ENCODE measurements at places on chromosomes 11 and 22.

DNA sequence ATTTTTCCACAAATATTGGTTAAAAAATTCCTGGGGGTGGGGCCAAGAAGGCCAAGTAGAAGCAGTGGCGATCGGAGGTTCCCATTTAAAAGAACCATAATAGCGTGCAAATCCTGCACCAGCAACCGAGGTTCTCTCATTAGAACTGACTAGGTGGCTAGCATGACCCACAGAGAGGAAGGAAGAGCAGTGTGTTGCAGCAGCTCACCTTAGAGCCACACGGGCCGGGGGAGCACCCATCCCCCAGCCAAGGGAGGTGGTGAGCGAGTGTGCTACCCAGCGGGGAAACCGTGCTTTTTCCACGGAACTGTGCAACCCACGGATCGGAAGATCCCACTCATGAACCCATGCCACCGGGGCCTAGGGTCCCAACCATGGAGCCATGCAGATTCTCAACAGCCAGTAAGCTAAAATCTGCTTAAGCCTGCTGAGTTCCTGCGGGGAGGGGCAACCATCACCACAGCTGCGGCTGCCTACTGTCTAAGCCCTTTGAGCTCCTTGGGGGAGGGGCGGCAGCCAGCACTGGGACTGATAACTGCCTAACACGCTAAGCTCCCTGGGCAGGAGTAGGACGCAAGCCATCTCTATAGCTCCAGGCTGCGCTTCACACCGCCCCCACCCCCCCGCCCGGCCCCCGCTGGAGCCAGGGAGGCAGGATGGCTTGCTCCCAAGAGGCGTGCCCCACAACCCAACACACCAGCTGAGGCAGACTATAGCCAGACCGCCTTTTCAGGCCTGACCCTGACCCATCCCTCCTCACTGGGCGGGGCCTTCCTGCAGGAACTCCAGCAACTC lies 21.0 kb upstream of the HTATIP2 start:
- peak; percentile 95 for DNase-seq

- DNase-seq: no peak
Observed at GRCh38 chr11:3157381-3158130, 7.6 kb downstream of the OSBPL5 start.

- DNase-seq: no peak
Observed at GRCh38 chr11:58999291-58999680, 60.0 kb downstream of the GLYATL1 start.

DNA sequence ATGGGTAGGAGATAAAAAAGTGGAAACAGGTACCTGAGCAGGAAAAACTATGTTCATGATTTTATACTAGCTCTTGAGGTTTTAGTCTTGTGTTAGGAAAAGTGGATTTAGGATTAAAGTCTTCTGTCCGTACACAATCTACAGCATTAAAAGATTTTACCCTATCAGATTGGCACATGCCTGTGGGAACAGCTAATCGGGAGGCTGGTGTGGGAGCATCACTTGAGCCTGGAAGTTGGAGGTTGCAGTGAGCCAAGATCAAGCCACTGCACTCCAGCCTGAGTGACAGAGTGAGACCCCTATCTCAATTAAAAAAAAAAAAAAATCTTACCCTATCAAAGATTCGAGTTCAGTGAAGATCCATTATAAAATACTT lies 12.2 kb upstream of the CRKL start:
- DNase-seq: no peak

DNA sequence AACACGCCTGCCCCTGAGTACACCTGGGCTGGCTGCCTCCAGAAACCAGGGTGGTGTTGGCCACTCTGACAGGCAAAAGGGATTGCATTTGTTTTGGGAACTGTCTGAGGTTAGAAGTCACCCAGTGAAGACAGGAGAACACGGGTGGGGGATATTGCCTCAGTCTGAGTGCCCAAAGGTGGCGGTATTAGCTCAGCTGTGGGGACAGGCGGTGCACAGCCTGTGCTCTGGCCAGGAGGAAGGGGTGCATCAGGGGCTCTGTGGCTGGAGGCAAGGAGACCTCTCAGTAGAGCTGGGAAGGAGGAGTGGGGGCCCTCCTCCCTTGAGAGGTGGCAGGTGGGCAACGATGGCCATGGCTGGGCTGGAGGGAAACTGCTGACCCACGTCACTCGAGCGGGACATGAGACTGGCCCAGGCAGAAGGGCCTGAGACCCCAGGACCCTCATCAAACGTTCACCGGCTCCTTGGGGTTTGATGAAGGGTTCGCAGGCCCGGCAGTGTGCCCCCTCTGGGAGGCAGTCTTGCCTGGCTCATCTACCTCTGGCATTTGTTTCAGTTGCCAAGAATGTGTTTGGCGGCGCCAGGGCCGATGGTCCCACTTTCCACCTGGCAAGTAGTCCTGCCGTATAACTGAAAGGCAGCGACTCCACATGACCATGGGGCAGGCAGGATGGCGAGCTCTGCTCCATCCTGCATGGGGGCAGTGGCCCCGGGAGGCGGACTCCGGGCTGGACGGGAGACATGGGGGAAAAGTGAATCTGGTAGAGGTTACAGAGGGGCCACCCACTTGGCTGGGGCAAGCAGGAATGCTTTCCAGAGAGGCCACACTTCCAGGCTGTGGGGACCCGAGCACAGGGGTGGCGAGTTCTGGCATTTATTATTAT lies 52.8 kb upstream of the SMIM38 start:
- peak; percentile 64 for DNase-seq

DNA sequence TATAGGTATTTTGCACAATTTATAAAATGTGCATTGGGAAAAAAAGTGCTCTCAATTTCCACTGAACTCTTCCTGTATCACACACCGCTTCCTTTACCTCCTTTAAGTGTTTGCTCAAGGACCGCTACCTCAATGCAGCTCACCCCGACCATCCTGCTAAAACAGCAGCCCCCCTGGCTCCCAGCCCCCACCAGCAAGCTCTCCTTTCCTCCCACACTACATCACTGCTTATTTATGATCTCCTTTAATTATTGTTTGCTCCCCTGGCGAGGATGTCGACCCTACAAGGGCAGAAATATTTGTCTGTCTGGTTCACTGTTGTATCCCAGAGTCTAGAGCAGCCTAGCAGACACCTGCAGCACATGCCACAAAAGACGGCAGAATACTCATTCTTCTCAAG lies 10.0 kb downstream of the SHANK2 start:
- no peak for DNase-seq

- peak; percentile 36 for DNase-seq
Observed at GRCh38 chr11:61384271-61385242, 7.8 kb upstream of the TMEM216 start.

DNA sequence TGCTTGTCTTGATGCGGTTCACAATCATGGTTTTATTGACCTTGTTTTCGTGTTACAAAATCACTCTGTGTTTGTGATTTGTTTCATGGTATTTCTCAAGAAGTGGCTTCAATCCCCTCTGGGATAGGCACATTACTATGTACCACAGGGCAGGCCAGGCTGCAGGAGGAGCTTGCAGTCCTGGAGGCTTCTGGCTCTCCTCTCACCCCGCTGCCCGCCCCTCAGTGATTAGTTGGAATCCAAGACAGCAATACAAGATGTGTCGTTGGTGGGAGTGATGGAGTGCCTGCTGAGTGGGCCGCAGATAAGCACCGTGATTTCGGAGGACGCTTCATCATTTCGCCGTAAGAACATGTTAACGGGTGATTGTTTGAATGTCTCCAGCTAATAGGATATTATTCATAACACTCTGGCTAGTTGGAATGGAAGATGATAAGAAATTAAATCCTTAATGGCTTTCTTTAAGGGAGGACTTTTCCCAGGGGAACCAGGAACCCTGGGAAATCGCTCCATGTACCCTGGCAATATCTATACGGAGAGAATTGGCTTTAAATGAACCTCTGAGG lies 384.4 kb downstream of the MIAT start:
- DNase-seq: no peak

DNA sequence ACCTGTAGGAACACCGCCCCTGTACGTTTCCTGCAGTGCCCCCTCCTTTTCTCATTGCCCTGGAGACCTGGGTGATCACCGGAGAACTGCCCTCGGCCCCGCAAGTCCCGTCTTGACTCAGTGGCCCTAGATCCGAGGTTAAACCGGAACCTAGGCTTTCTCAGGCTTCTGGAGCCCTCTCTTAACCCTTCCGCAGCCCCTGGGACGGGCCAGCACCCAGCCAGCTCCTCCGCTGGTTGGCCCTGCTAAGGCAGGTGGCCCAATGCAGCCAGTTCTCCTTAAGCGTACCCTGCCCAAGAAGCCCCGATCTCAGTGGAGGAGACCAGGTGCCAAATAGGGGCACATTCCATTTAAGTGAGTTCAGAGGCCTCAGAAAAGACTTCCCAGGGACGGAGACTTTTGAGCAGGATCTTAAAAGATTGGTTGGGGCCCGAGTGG lies 776 bp downstream of the NLRX1 start:
- DNase-seq: peak; percentile 58

DNA sequence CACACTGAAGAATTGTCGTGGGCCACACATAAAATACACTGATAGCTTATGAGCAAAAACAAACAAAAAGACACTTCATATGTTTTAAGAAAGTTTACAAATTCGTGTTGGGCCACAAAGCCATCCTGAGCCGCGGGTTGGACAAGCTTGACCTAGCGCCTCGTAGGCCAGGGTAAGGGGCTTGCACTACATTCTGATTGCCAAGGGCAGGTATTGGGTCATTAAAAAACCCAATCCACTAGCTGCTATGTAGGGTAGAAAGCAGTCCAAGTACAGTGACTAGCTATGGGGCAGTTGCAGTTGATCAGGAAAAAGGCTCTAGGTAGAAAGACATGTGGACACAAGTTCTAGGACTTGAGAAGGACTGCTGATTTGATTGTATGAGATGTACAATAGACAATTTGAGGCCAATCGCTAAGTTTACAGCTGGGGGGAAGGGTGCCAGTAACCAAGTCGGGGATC lies 14.0 kb downstream of the KDELR3 start:
- DNase-seq: no peak

GRCh38 chr11:72962717-72963116 lies 148.5 kb downstream of the ATG16L2 start:
- DNase-seq: no peak

DNA sequence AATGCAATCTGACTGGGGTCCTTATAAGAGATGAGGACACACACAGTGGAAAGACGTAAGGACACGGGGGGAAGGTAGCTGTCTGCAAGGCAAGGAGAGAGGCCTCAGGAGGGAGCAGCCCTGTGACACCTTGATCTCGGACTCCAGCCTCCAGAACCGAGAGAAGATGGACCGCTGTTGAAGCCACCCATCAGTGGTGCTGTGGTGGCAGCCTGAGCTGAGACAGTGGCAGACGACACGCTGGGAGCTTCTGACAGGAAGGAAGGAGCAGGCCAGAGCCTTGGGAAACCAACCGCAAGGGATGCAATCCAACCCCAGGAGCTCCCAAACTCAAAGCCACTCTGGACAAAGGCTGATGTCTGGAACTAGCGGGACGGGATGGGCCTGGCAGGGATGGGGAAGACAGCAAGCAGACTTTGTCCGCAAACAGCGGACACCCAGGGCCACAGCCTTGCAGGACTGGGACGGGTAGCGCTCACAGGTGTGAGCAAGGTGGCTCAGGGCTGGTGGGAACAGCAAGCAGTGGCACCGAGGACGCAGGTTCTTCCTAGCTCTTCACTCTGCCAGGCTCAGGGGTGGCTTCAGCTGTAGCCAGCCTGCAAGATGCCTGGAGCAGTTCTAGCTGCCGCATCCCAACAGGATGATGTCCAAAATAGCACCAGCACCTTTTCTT lies 10.9 kb downstream of the LTO1 start:
- DNase-seq: no peak
